ENCODE measurements at places on chromosomes 2 and 18. TPM values are rescaled to one million over a fixed set of nuclear protein-coding genes. Genes with fewer than 3 reads are reported as not detected.
A peak's percentile ranks its signal among the peaks of the same experiment; 100 is the strongest.

DNA sequence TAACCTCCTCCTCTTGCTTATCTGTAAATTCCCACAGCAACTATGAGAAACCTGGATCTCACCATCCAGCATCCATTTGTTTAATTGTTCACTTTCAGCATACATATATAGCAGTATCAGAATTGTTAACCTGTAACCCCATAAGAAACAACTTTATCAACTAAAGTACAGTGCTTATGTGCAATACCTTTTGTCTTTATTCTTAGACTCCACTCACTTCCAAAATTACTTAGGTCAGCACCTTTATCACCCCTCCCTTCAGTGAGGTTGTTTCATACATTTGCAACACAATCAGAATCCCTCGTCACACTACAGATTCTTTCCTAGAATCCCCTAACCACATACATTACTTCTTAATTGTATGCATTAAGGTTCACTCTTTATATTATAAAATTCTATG is 225.9 kb upstream of the NCKAP5 start:
- DNase-seq: no peak

DNA sequence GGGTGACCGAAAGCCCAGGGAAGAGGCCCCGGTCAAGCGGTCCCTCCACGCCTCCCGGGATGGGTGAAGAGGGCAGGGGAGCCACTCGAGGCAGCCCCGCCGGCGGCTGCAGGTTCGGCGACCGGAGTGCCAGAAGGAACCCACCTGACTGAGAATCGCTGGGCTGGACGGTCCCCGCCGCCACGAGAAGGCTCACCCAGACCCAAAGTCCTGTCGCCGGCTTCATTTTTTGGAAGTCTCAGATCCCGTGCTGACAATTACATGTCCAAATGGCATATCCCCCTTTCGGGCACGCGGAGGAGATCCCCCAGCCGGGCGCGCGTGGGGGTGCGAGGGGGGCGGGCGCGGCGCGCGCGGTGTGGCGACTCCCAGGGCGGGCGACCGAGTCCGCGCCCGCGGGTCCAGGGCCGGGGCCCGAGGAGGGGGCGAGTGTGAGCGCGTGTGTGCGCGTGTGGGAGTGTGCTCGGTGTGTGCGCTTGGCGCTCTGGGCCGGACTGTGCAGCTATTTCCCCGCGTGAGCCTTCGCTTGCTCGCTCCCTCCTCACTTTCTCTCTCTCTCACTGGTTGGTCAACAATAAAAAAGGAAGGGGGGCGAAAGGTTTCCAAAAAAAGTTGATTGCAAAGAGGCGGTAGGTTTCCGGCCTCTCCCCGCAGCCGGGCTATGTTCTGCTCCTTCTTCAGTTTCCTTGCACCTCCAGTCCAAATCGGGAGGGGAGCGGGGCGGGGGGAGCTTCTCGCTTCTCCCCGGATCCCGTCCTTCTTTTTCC is at the start of gene ERBB4:
TSS of gene ERBB4 (minus strand) at position 498 of the 767 bp plus-strand sequence. CDS start at position 226, 272 bp downstream.
- DNase-seq: peak; percentile 41

GRCh38 chr2:8587251-8587791 is 94.5 kb upstream of the ID2 start:
- no peak for DNase-seq

DNA sequence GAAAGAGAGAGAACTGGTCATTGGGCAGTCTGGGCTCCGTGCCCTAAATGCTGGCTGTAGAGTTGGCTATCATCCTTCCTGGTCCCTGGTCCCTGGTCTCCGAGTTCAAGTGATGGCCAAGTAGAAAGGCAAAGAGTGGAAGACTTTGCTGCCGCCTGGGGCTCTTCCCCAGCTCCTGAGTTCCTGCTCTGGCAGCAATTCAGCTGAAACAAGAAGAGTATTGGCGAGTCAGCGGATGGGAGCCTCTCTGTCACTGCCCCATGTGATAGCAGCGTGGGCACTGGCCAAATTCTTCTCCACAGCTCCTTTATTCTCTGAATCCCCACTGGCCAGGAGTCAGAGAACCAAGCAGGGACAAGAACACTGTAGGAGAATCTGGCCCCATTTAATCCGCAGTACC is 351.0 kb upstream of the POU3F3 start:
- DNase-seq: no peak

DNA sequence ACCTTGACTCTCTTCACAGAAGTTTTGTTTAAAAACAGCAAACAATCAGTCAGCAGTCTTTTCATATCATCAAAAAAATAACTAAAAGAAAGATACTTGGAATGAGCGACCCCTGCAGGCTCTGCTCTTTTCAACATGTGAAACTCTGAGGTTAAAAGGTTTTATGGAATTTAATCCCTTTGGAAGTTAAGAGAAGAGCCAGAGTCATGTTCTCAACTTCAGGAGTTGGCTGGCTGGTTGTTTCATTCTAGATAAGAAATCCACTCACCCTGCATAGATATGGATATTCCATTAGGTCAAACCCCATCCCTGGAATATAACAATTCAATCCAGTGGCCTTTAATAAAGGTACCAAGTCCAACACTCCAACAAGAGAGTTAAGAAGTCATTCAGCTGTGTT is 115.6 kb upstream of the RMDN2 start:
- DNase-seq: no peak

DNA sequence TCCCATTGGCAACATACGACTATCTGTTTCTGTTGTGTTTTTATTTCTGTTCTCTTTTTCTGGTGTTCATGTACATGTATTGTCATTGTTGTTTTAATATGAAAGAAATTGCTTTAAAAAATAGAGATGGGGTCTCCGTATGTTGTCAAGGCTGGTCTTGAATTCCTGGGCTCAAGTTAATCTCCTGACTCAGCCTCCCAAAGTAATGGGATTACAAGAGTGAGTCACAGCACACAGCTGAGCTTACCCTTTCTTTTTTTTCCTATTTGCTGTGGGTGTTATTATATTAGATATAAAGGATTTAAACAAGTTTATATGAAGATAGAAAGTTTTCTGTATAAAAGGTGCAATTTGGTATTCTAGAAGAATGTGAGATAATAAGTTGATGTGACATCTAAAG is 554.6 kb downstream of the DSC3 start:
- DNase-seq: no peak

DNA sequence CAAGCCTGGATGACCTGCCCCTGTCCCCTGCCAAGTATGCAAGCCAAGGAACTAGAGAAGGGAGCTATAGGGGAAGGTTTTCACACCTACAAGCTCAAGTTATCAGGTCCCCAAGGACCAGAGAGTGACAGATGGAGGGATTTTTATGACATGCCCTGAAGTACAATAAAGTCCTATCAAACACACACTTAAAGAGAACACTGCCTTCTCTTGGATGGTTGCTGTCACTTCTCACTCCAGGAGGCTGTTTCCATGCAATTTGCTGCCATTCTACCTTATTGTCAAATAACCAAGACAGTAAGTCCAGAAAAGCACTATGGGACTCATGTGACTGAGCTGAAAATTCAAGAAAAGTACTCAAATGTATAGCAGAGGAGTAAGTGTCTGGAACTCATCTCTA is 76.6 kb upstream of the DDX18 start:
- no peak for DNase-seq

- DNase-seq: no peak
Observed at GRCh38 chr2:122565364-122565763, 809.9 kb downstream of the TSN start.

DNA sequence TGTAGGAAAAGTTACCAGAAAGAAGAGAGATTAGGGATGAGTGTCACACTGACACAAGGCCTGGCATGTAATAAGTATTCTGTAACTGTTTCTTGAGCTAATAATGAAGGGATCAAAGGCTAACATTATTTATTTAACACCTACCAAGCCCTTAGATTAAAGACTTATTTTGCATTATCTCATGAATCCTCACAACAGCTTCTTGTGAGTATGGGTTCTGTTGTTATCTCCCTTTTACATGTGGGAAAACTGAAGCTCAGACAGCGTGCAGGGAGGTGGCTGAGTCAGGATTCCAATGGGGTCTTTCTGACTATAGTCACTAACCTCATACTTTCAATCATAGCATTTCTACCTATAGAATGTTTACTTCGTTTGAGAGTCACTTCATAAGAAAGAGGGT is 79.0 kb upstream of the PROKR1 start:
- DNase-seq: no peak

- no peak for DNase-seq
Observed at GRCh38 chr2:114784890-114785583, 342.6 kb downstream of the DPP10 start.

GRCh38 chr18:32354518-32354917 is 116.2 kb downstream of the GAREM1 start:
- DNase-seq: no peak

- DNase-seq: no peak
Observed at GRCh38 chr2:128618642-128619041, 300.0 kb upstream of the HS6ST1 start.

- no peak for DNase-seq
Observed at GRCh38 chr2:226398580-226398979, 401.0 kb downstream of the IRS1 start.

DNA sequence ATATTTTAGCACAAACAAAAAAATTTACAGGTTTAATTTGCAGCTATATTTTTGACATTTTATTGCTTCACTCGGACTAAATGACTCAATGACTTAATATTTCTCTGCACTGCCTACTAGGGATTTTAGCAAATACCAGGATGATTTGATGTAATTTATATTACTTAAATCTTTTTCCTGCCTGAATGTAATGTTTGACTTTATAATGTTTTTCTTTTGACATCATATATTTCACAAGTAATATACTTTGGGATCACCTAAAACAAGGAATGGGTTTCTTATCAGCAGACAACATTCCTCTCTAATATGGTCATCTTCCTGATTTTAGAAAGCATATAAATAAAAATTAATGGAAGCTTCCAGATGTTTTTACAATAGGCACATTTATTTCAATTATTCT is 253.2 kb upstream of the EPC2 start:
- DNase-seq: no peak

The CDK5R2 gene
- not detected for total RNA-seq

The DCDC2C gene
- total RNA-seq: not detected

The TNFRSF11A gene
- 1.6 TPM for total RNA-seq

The ANKRD53 gene
- 0.33 TPM for total RNA-seq

The CRYGD gene
- not detected for total RNA-seq

The CNRIP1 gene
- total RNA-seq: 8.0 TPM

The DLGAP1 gene
- 0.05 TPM for total RNA-seq

The IL18R1 gene
- 1.8 TPM for total RNA-seq

The ANKRD30BL gene
- not detected for total RNA-seq

The POTEJ gene
- total RNA-seq: not detected

The ASB18 gene
- 11.3 TPM for total RNA-seq
